ENCODE measurements at places on chromosomes 2 and 18.
A peak's percentile ranks its signal among the peaks of the same experiment; 100 is the strongest.

DNA sequence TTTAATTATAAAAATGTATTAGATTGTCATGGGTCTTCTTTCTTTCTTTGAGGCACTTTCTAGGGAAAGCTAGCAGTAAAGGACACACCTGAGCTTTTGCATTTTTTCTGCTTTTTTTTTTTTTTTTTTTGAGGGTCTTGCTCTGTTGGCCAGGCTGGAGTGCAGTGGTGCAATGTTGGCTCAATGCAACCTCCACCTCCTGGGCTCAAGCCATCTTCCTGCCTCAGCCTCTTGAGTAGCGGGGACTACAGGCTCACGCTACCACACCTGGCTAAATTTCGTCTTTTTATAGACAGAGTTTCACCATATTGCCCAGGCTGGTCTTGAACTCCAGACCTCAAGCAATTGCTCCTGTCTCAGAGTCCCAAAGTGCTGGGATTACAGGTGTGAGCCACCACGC is 40.5 kb downstream of the ROCK1 start:
- no peak for DNase-seq

DNA sequence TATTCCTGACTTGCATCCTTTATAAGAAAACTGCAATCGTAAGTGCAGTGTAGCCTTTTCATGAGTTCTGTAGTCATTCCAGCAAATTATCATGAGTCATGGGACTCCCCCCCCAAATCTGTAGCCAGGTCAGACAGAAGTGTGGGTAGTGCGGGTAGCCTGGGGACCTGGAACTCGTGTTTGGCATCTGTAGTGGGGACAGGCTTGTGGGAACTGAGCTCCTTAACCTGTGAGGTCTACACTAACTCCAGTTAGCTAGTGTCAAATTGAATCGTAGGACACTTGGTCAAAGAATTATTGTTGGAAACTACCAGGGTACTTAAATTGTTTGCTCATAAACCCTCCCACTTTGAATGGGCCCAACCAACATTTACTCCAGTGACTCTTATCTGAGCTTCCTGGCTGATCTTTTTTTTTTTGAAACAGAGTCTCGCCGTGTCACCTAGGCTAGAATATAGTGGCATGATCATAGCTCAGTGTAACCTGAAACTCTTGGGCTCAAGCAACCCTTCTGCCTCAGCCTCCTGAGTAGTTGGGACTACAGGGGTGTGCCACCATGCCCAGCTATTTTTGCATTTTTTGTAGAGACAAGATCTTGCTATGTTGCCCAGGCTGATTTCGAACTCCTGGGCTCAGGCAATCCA is 12.4 kb downstream of the PFN4 start:
- peak; percentile 21 for DNase-seq

GRCh38 chr2:41042343-41042742 is 590.5 kb upstream of the SLC8A1 start:
- DNase-seq: no peak

DNA sequence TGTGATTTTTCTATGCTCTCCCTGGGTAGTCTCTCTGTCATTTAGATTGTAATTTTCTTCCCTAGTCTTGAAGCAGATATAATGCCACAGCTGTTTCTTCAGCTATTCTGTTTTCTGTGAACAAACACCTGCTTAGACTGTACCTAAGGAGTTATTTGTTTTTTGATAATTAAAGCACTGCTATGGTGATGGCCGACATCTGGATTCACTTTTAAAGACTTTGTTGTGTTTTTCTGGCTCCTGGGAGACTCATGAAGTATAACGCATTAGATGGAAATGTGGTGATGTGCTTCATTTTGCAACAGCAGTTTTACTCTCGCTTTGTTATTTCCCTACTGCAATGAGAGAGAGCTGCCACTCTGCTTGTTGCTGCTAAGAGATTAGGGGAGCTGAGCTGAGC is 15.7 kb upstream of the C2orf69 start:
- no peak for DNase-seq

DNA sequence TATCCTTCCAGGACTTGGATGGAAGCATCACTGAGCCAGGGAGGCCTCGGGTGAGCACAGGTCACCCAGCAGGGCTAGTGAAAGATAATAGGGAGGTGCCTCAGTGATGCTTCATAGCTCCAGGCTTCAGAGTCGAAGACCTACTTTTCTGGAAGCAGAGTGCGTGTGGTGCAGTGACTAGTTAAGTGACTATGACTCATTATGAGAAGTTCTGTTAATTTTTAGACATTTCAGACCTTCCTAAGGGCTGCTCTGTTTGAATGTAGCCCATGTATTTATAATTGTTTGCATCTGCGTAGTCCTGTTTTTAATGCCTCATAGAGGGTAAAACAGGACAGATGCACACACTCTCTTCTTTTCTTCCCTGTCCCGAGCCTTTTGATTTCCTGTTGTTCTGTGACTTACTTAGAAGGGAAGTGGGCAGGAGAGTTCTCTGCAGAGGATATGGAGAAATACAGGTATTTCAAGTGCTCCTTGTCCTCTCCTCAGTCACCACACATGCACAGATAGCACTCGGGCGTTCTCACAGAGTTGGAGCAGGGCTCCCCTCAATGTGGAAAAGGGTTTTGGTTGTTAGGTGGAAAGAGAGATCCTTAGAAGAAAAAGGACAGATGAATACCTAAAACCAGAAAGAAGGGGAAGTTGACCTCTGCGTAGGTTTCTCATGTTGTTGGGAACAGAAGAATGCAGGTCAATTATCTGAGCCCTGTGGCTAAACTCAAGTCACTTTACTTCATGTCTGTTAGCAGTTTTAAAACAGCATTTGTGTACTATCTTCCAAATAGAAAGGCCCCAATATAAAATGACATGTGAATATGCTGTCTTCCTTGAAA is 34.7 kb downstream of the RALB start:
- DNase-seq: peak; percentile 78

DNA sequence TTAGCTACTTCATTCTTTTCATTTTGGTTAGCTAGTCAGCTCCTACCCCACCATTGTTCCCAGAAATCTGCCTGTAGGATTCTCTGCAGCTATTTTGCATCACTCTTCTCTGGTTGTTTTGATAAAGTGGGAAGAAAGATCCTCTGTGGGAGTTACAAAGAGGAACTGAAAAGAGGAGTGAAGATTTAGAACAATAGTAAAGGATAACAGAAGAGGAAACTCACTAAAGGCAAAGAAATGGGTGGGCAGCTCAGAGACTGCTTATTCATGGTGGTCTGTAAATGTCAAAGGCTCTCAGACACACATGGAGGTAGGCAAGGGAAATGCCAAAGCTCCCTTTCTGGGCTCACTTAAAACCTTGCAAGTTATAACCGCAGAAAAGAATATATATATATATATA is 17.2 kb upstream of the CD207 start:
- DNase-seq: no peak

- no peak for DNase-seq
Observed at GRCh38 chr18:57697426-57697825, 75.8 kb upstream of the NARS1 start.
